ENCODE measurements at places on chromosomes 3 and 15.

DNA sequence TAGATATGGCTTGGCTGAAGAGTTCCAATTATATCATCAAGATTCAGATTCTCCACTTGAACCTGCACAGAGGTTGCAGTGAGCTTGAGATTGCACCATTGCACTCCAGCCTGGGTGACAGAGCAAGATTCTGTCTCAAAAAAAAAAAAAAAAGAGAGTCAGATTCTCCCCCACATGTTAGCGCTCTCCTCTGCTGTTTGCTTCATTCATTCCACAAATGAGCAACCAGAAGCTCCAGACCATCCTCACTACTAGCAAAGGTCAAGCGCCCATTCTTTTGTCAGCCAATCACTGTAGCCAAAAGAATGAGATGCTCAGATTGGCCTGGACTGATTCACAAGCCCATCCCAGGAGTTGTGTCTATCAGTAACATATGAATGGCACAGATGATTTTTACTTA, 28.4 kb upstream of the TCF12 start:
- no peak overlapping the region for H3K27ac ChIP-seq
- DNase-seq = no peak
- H3K36me3 ChIP-seq = no peaks in the 10 kb centered on the region

DNA sequence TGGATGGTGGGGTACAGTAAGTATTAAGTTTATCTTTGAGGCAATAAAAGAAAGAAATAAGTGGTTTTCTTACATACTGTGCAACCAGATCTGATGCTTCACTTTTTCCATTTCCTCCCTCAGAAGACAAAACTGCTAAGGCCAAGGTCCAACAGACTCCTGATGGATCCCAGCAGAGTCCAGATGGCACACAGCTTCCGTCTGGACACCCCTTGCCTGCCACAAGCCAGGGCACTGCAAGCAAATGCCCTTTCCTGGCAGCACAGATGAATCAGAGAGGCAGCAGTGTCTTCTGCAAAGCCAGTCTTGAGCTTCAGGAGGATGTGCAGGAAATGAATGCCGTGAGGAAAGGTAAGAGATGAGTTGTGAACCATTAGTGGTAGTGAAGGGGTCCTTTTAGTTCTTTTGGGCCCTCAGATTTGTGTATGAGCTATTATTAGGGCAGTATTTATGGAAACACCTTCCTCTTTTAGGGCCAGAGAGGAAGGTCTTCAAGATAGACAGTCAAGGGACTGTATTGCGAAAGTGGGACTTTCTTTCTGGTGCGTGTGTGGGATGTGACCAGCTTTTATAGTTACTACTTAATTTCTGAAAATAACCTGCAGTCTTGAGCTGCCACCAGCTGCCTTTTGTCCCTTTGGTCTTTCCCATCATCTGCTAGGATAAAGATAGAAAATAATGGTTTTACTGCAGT, 4.6 kb downstream of the ALAS1 start:
- no peak for DNase-seq
- H3K36me3 ChIP-seq = peaks cover 64% of the 10 kb centered on the region
- H3K27ac ChIP-seq = peak overlapping the region; percentile 37
- H3K27me3 ChIP-seq = no peaks in the 10 kb centered on the region
- H3K4me3 ChIP-seq = no peak overlapping the region

DNA sequence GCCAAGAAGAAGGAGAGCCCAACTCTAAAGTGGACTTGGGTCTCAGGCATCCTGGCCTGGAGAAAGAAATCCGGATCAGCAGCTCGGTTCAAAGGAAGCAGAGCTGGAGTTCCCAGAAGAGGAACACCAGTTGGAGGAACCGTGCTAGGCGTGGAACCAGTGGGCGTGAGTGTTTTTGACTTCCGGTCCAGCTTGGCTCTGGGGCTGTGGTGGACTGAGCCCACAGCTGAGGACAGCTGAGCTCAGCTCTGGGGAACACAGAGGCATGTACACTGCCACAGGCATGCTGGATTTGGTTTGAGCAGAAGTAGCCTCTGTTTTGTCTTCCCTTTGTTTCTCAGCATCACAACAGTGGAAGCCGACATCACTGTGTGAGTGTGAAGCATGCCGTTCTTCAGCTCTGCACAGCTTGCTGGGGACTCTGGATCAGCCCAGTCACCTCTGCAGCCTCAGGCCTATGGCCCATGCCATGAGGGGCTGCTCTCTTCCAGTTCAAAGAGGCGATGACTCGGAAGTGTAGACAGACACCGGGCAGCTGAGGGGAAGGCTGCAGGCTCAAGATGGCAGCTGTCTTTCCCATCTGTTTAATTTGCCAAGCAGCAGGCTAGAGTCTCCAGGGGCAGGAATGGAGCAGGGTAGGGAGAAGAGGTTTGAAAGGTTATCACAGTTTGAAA, 185.8 kb upstream of the UBE3A start:
- DNase-seq = no peak
- no peaks in the 10 kb centered on the region for H3K4me1 ChIP-seq
- H3K27ac ChIP-seq = no peak overlapping the region
- H3K27me3 ChIP-seq = no peaks in the 10 kb centered on the region
- H3K36me3 ChIP-seq = no peaks in the 10 kb centered on the region

- H3K27me3 ChIP-seq = peaks cover 4% of the 10 kb centered on the region
- no peak overlapping the region for H3K4me3 ChIP-seq
- no peak for DNase-seq
- no peaks in the 10 kb centered on the region for H3K36me3 ChIP-seq
- H3K27ac ChIP-seq = no peak overlapping the region
Observed at GRCh38 chr3:191414286-191414685, 46.7 kb upstream of the PYDC2 start.

DNA sequence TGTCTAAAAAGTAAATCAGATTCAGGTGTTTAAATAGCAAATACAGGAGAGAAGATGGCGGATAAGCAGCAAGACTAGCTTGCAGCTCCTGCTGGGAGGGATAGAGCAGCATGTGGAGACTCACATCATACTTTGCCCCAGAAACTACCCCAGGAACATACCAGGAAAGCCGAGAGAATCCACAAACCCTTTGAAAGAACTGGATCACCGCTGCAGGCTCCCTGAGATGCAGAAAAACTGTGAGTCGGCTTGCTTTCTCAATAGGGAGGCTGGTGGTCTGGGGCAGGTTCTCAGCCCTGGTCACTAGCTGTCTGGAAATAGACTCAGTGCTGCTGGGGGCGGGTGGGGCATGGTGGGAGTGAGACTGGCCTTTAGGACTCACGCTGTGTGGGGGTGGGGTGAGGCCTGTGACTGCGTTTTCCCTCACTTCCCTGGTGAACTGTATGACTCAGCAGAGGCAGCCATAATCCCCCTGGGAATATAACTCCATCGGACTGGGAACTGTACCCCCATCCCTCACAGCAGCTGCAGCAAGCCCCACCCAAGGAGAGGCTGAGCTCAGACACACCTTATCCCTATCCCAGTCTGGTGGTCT, 142.8 kb downstream of the CNTN6 start:
- no peak for DNase-seq
- no peaks in the 10 kb centered on the region for H3K4me1 ChIP-seq
- H3K27ac ChIP-seq = no peak overlapping the region
- no peaks in the 10 kb centered on the region for H3K27me3 ChIP-seq

DNA sequence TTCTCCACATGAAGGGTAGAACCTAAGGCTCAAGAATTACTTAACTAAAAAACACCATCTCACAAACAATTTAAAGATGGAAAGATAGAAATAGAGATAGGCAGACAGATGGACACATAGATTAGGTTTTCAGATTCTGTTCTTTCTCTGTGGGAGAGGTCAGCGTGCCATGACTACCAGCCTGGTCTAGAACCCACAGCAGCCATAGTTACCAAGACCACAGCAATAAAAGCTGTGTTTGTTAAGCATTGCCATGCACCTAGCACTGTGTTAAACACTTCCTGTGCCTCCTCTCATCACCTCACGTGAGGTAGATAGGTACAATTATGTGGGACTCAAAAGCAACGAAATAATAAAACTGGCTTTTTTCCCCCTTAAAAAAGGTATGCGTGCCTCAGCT, 83.1 kb upstream of the TSEN2 start:
- no peak for DNase-seq
- H3K27me3 ChIP-seq = peaks cover 18% of the 10 kb centered on the region
- H3K4me3 ChIP-seq = no peak overlapping the region
- peaks cover 15% of the 10 kb centered on the region for H3K4me1 ChIP-seq

DNA sequence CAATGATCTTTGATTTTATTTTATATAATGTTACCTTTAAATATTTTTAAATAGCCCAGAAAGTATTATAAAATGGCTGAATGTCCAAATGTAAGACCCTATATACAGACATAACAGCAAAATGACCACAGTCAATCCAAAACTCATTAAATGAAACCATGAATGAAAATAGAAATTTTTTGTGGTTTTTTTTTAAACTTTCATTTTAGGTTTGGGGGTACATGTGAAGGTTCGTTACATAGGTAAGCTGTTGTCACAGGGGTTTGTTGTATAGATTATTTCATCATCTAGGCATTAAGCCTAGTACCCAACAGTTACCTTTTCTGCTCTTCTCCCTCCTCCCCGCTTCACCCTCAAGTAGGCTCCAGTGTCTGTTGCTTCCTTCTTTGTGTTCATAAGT, 108.8 kb downstream of the FAIM start:
- H3K36me3 ChIP-seq = peaks cover 19% of the 10 kb centered on the region
- DNase-seq = no peak
- peak overlapping the region; percentile 67 for H3K27ac ChIP-seq
- H3K4me1 ChIP-seq = peaks cover 12% of the 10 kb centered on the region

GRCh38 chr3:39806820-39807219, 2.6 kb upstream of the MYRIP start:
- peaks cover 45% of the 10 kb centered on the region for H3K27me3 ChIP-seq
- peaks cover 15% of the 10 kb centered on the region for H3K4me1 ChIP-seq
- H3K36me3 ChIP-seq = no peaks in the 10 kb centered on the region

DNA sequence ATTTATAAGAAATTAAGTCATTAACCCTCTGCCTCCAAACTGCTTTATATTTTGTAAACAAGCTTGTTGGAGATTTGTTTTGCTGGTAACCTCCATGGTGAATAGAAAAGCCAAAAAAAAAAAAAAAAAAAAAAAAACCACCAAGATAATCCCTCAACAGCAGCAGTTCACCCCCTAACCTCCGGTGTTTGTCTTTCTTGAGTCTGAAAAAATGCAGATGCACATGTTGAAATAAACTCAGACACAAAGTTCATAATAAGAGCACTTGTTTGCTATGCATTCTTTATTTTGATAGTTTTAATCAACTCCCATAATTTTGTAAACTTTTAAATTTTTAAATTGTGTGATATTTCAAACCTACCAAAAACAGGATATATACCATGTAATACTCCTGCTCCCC, 1.8 kb upstream of the PLCH1 start:
- no peak for DNase-seq
- H3K27ac ChIP-seq = no peak overlapping the region
- no peak overlapping the region for H3K4me3 ChIP-seq
- H3K36me3 ChIP-seq = no peaks in the 10 kb centered on the region
- peaks cover 20% of the 10 kb centered on the region for H3K4me1 ChIP-seq
- H3K27me3 ChIP-seq = peaks cover 43% of the 10 kb centered on the region

DNA sequence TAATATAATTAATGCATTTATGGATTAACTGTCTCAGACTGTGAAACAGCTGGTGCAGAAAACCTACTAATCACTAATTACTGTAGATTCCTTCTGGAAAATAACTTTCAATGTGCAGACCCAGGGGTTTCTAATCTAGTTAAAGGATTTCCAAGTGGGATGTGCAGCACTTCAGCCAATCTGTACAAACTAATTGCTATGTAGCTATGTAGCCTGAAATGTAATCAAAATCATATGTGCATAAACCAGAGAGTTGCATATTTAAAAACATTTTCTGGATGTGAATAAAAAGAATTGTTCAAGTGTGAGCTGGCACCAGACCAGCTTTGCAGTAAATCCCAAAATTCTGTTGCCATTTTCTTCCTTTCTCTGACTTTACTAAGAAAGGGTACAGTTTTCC, 127.5 kb upstream of the CD96 start:
- H3K36me3 ChIP-seq = no peaks in the 10 kb centered on the region
- no peak overlapping the region for H3K27ac ChIP-seq
- H3K27me3 ChIP-seq = no peaks in the 10 kb centered on the region
- H3K4me1 ChIP-seq = peaks cover 2% of the 10 kb centered on the region
- H3K4me3 ChIP-seq = no peak overlapping the region
- DNase-seq = no peak

GRCh38 chr3:85164436-85164835, 205.6 kb downstream of the CADM2 start:
- DNase-seq = no peak
- no peak overlapping the region for H3K4me3 ChIP-seq
- H3K36me3 ChIP-seq = no peaks in the 10 kb centered on the region
- H3K4me1 ChIP-seq = no peaks in the 10 kb centered on the region
- no peaks in the 10 kb centered on the region for H3K27me3 ChIP-seq

- no peak overlapping the region for H3K27ac ChIP-seq
- H3K36me3 ChIP-seq = no peaks in the 10 kb centered on the region
- no peaks in the 10 kb centered on the region for H3K27me3 ChIP-seq
- no peak for DNase-seq
- no peaks in the 10 kb centered on the region for H3K4me1 ChIP-seq
Observed at GRCh38 chr3:19749448-19750017, 184.5 kb downstream of the EFHB start.

DNA sequence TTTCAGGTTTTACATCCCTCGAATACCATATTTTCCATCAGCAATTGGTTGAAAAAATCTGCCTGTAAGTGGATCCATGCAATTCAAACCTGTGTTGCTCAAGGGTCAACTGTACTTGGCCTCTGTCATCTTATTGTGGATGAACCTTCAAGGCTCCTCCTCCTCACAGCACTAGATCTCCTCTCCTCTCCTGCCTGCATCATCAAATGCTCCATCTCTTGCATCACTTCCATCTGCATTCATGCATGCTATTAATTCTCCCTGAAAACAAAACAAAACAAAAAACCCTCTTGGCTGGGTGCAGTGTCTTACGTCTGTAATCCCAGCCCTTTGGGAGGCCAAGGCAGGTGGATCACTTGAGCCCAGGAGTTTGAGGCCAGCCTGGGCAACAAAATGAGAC, 10.1 kb downstream of the BCL2L10 start:
- H3K4me3 ChIP-seq = no peak overlapping the region
- no peaks in the 10 kb centered on the region for H3K36me3 ChIP-seq
- H3K27me3 ChIP-seq = peaks cover 1% of the 10 kb centered on the region
- no peak overlapping the region for H3K27ac ChIP-seq
- H3K4me1 ChIP-seq = peaks cover 4% of the 10 kb centered on the region

GRCh38 chr3:68893600-68894239, 38.6 kb downstream of the TAFA4 start:
- no peak overlapping the region for H3K4me3 ChIP-seq
- no peaks in the 10 kb centered on the region for H3K4me1 ChIP-seq
- DNase-seq = no peak

DNA sequence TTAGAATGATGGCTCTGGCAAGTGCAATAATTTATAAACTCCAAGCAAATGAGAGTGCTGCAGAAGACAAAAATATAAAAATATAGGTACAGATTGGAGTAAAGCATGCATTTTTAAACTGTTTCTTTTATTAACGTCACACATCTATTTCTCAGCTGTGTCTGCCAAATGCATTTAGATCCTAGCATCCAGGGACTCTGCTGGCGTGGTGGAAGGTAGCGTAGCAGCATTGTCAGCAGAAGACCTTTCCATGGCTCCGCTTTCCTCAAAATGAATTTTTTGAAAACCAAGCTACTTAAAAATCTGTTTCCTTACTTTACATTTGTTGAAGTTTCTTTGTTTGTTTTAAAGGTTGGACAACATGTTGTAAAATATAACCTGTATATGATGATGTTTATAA, 16.3 kb upstream of the ATP10A start:
- no peaks in the 10 kb centered on the region for H3K4me1 ChIP-seq
- no peaks in the 10 kb centered on the region for H3K36me3 ChIP-seq
- no peak for DNase-seq
- H3K27me3 ChIP-seq = no peaks in the 10 kb centered on the region
- no peak overlapping the region for H3K27ac ChIP-seq

- no peak overlapping the region for H3K4me3 ChIP-seq
- no peaks in the 10 kb centered on the region for H3K36me3 ChIP-seq
- DNase-seq = no peak
- no peaks in the 10 kb centered on the region for H3K4me1 ChIP-seq
- H3K27me3 ChIP-seq = no peaks in the 10 kb centered on the region
Observed at GRCh38 chr3:54963641-54964040, 35.8 kb upstream of the LRTM1 start.
